CD4-positive, CD25-positive, alpha-beta regulatory T cell (primary cell): ENCODE measurements at places on chromosomes 12 and 14. TPM values are rescaled to one million over a fixed set of nuclear protein-coding genes. Genes with fewer than 3 reads are reported as not detected.

ANKS1B gene
- 5.1 TPM for polyA plus RNA-seq

TRIM9 gene
- polyA plus RNA-seq = 0.11 TPM

LAG3 gene
- 6.3 TPM for polyA plus RNA-seq

GPR162 gene
- not detected for polyA plus RNA-seq

MRPS35 gene
- 67.1 TPM for polyA plus RNA-seq

RSRC2 gene
- polyA plus RNA-seq = 28.3 TPM

PTGER2 gene
- 56.7 TPM for polyA plus RNA-seq

ART4 gene
- not detected for polyA plus RNA-seq

PTPN6 gene
- 261 TPM for polyA plus RNA-seq

LTBP2 gene
- polyA plus RNA-seq = 0.11 TPM

MMP17 gene
- 0.51 TPM for polyA plus RNA-seq

PLA2G1B gene
- polyA plus RNA-seq = not detected

CCDC38 gene
- not detected for polyA plus RNA-seq

EID3 gene
- polyA plus RNA-seq = 10.8 TPM

MYL2 gene
- not detected for polyA plus RNA-seq

LRRK2 gene
- polyA plus RNA-seq = not detected

KRT72 gene
- not detected for polyA plus RNA-seq
